ENCODE measurements at places on chromosomes 1 and 21.

GRCh38 chr1:239558991-239559390 is 172.6 kb downstream of the CHRM3 start:
- no peak for DNase-seq

GRCh38 chr1:27883536-27883935 is 11.2 kb downstream of the THEMIS2 start:
- no peak for DNase-seq

- no peak for DNase-seq
These were observed 186.1 kb upstream of the CAMK1G start for GRCh38 chr1:209397371-209397770.

DNA sequence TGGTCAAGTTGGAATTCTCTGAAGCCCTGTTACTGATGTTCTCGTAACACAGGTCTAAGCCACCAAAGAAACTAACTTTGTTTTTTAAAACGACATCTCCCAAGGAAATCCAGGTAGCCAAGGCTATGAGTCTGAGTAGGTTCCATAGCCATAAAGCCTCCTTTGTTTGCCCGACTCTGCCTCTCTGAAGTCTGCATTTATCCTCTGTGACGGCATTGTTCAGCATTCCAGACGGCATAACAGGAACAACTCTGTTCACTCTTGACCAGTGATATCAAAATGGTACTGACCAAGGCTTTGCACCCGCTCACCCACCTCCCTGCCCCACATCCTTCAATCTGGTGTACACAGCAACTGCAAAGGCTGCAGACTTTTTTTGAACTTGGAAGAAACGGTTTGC is 14.8 kb downstream of the URB1 start:
- DNase-seq = no peak

- no peak for DNase-seq
These were observed 82.7 kb downstream of the TAS1R2 start for GRCh38 chr1:18776777-18777176.

- DNase-seq = no peak
These were observed 3.0 kb downstream of the KDF1 start for GRCh38 chr1:26957306-26957705.

DNA sequence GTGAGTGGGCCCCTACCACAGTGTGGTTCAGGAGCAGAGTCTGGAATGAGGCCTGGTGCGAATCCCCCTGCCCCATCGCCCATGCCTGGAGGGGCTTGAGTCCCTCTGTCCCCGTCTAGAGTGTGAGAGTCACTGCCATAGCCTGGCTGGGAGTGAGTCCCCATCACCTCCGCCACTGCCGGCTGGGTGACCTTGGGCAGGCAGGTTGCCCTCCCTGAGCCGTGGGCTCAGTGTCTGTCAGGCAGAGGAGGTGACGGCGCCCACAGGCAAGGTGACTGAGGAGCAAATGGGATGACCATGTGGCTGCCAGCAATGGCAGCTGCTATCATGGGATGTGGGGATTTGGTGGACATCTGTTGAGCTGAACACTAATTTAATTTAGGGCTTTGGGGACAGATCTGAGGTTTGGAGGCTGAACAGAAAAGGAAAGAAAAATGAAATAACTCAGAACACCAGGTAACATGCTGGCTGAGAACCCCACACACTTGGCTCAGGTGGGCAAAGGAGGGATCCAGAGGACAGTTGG is 38.1 kb upstream of the GPR153 start:
- no peak for DNase-seq

DNA sequence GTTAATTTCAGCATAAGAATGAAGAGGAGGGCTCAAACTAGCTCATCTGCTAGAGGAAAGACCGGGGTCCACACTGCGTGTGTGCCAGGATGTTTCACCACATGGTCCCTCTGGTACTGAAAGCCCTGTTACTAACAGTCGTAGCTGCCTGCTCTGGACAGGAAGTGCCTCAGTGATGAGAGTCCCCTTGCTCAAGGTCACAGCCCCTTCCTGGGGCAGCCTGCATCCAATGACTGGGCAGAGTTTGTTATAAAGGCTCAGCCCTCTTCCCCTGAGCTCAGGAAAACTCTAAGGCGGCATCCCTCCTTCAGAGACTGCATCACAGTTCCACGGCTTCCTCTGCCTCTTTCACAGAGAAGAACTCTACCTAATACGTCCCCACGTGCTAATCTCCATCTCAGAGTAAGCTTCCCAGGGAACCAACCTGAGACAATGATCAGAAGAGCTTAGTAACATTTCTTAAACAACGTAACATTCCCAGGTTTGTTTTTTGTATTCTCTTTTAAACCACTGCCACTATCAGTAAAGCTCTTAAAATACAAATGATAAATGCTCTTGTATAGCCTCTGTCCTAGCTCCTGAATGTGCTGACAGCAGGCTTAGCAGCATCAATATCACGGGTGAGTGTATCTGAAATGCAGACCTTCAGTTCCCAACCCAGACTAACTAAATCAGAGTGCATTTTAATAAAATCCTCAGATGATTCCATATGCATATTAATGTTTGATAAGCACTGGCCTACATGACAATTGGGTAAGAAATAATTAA is 38.0 kb upstream of the ATP1A1 start:
- no peak for DNase-seq

- DNase-seq = no peak
These were observed 208.8 kb downstream of the FOXD2 start for GRCh38 chr1:47646676-47647075.

GRCh38 chr1:87176087-87176486 is 152.6 kb upstream of the LMO4 start:
- no peak for DNase-seq

GRCh38 chr1:6484826-6485167 is 6.7 kb downstream of the PLEKHG5 start:
- DNase-seq = no peak

DNA sequence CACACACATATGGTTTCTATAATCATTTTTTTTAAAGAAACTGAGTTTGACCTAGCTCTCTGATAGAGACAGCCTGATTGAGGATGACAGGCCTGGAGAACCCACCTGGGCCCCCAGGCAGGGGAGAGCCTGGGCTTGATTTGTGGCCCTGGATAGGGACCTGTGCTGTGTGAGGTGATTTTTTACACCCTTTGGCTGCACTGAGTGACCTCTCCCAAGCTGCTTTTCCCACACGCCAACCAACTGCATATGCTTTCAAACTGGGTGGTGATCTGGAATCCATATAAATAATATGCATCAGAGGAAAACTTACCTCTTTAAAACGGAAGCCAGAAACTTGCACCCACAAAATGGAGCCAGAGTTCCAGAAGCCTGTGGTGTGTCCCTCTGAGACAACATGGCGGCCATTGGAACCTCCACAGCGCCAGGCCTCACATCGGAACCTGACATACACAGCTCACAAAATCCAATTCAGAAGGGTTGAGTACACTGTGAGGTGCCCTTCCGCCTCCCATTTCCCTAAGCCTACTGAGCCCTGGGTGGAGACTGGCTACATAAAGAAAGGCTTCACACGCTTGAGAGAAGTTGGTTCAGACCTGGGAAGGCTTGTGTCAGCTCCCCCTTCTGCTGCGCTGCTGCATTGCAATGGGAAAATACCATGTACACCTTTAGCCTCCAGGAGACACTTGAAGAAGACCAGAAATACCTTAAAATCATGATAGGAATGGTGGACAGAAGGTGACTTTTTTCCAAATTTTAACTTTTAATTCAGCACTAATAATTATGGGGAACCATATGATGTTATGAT is 160.7 kb downstream of the HHIPL2 start:
- no peak for DNase-seq

DNA sequence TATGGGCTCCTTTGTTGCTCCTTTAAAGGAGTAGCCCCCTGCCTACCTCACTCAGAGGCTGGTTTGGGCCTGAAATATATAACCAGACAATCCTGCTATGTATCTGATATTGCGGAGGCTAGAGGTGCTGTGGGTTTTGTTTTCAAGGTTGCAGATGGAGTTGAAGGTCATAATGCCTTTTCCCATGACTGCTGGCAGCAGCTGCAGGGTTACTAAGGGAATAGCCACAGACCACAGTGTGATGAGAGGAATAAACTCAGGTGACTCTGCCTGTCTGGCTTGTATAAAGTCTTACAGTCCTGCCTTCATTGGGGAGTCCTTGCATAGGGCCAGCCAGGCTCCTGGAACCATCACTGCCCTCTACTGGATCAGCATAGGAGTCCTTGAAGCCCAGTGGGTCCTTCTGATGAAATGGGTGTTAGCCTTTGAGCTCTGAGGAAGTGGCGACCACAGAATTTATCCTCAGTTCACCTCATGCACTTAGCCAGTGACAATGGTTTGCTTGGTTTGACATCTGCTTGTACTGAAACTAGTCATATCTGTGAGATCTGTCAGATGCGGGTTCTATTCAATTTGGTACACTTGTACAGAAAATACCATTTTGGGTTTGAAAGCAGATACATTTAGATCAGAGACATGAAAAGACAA is 174.4 kb upstream of the HMCN1 start:
- peak; percentile 63 for DNase-seq

DNA sequence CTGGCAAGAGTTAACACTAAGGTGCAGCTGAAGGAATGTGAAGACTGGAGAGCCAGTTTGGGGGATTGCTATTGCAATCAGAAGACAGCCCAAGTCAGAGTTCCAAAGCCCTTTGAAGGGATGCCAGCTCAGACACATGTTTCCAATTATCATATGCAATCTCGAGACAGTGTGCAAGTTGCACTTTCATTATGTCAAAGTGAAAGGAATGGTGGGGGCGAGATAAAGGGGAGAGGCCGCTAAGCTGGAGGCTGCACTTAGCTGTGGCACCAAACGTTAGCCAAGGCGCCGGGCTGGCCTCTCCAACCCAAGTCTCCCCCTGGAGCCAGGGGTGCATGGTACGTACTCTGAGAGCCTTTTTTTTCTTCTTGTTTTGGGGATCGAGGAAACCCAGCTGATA is 58.0 kb downstream of the NGF start:
- DNase-seq = no peak

DNA sequence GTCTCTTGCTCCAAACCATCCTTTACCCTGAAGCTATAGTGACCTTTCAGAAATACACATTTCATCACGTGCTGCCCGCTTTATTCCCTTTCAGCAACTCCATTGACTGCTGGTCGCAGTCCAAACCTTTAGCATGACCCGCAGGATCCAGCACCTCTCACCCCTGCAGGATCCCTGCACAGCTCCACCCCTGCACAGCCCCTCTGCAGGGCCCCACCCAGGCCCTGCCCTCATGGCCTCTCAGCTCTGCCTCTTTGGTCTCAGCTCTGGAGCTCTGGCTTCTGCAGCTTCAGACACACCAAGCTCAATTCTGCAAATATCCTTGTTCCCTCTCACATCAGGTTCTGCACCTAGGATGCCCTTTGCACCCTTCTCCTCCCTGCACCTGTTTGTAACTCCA is 264.9 kb upstream of the C1orf174 start:
- DNase-seq = no peak

DNA sequence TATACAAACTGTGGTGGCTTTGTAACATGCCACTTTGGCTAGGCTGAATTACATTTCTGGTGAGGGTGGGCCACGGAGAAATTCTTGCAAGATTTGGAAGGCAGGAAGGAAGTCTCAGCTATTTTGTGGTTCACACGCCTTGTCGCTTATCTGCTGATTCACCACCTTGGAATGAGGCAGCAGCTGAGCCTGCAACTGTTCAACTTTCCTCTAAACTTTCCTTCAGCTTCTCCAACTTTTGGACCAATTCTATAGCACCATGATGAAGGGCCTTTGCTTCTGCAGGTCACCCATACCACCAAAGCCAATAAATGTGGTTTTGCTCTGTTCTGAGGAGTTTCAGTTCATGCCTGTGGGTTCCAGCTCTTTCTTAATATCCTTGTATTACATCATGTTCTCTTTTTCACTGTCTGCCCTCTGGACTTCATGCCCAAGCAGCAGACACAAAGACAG is 337.6 kb upstream of the SNX7 start:
- DNase-seq = peak; percentile 74

GRCh38 chr1:245512980-245513578 is 358.3 kb downstream of the KIF26B start:
- no peak for DNase-seq

DNA sequence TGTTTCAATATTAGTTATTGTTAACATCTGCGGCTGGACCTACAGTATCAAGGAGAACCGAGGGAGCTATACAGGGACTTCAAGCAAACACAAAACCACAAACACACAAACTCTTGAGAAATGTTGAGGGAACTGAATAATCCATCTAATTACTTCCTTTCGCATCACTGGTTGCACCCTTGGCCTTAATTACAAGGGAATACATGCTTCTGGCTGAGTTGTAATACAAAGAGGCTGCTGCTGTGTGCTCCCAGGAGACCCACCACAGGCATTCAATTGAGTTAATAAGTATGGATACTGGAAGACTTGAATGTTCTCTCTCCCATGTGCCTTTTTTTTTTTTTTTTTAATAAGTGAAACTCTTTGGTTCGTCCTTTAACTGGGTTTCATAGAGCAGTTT is 16.8 kb upstream of the SMYD2 start:
- no peak for DNase-seq

GRCh38 chr1:206075786-206076755 is 23.1 kb downstream of the RHEX start:
- DNase-seq = no peak

DNA sequence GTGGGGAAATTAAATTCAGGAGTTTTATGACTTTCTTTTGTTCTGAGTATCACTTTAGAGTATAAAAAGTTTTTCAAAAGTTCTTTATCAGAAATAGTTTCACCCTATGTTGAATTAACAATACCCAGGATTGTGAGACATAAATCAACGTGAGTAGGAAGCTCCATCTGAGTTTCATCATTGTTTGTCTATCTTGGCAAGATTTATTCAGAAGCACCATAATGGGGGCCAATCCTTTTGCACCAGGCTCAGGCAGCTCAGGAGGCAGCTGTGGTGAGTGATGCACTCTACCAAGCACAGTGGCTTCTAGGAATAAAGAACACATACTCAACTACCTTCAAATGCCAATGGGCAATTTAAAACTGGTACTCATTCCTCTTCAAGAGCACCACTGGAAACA is 12.0 kb downstream of the CREG1 start:
- DNase-seq = no peak

DNA sequence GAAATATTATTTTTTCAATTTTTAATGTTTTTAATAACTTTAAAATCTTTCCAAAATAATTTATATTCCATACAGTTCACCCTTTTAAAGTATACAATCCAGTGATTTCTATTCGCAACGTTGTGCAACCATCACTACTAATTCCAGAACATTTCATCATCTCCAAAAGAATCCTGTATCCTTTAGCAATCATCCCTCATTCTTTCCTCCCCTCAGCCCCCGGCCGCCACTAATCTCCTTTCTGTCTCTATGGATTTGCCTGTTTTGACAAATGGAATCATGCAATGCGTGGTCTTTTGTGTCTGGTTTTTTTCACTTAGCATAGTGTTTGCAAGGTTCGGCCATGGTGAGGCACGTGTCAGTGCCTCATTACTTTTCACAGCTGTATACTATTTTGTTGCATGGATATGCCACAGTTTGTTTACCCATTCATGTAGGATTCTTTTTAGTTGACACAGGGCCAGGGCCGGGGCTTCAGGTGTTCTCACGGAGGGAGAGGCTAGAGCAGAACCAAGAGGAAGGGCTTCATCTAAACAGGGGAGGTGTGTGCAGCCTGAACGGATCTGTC is 40.6 kb upstream of the ZBTB40 start:
- no peak for DNase-seq

- DNase-seq = no peak
These were observed 15.6 kb upstream of the TACSTD2 start for GRCh38 chr1:58592522-58593134.

Data from HL-60 (cell line).